ENCODE measurements at places on chromosomes 13 and 19.

- no peak for DNase-seq
These were observed 17.2 kb upstream of the ZNF8 start for GRCh38 chr19:58261600-58261967.

DNA sequence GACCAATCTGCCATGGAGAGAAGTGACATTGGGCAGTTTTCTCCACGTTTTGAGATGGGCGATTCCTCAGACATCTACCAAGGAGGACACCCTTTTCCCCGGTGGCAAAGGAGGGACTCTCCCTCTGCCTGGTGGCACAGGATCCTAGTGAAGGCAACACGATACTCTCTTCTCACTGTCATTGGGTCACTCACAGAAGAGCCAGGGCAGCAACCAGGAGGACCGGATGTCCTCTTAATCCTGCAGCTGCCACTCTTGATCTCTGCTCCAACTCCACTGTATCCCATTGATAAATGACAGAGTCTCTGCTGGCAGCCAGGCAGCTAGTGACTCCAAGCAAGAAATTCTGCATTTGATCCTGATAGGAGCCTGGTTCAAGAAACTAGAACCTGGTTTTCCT lies 42.2 kb downstream of the COL4A2 start:
- DNase-seq, result no peak

GRCh38 chr19:6632002-6632621 lies 37.8 kb downstream of the TNFSF14 start:
- peak; percentile 78 for DNase-seq

- no peak for DNase-seq
These were observed 139.9 kb downstream of the ZAR1L start for GRCh38 chr13:32175307-32175706.

GRCh38 chr19:3167533-3168272 lies 10.9 kb upstream of the S1PR4 start:
- DNase-seq, result no peak
